GM12864 (cell line): ENCODE measurements at places on chromosomes 5 and 9.

DNA sequence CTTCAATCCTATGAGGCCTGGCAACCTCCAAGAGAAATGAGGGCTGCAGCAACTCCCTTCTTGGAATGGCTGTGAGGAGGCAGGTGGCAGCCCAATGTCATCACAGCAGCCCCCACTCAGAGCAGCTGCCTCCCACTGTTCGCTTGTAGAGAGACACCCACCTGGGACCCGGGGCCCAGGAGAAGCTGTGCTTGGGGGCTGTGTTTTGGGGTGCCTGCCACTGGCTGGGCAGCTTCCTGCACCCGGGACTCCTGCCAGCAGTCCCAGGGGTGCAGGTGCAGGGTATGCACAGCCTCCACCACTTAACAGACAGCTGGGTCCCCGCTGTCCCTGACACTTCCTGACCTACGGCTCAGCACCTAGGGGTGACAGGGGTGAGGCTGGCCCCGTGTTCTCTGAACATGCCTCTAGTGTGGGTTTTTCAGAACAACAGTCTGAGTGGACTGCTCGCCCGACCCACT is 26.2 kb downstream of the NIPAL4 start:
- DNase-seq, result no peak

DNA sequence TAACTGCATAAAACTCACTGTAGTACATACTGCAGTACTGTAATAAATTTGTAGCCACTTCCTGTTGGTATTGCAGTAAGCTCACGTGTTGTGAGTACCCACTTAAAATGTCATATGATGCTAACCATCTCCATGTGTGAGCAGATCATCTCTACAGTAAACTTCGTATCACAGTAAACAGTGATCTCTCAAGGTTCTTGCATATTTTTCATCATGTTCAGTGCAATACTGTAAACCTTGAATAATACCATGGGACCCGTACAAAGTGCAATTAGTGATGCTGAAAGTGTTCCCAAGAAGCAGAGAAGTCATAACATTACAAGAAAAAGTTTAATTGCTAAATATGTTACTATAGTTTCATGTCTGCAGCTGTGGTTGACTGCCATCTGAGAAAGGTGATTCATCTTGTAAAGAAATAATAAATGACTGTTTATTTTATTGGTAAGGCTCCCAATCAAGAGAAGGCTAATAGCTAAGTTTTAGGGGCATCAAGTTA is 253.8 kb upstream of the POU5F2 start:
- DNase-seq, result no peak

DNA sequence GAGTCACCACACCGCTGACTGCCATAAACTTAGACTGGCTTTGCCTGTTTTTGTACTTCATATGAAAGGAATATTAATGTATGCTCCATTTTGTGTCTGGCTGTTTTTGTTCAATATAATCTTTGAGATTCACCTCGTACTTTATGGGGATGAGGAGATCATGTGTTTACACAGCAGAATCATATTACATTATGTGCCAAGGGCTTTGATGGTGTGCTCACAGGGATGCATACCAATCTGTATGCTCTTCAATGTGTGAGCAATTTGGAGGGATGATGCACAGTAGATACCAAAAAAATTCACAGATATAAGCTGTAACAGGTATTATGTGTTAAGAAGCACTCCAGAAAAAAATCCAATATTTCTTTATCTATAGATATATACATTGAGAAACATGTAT is 113.7 kb downstream of the GABRB2 start:
- DNase-seq, result no peak

DNA sequence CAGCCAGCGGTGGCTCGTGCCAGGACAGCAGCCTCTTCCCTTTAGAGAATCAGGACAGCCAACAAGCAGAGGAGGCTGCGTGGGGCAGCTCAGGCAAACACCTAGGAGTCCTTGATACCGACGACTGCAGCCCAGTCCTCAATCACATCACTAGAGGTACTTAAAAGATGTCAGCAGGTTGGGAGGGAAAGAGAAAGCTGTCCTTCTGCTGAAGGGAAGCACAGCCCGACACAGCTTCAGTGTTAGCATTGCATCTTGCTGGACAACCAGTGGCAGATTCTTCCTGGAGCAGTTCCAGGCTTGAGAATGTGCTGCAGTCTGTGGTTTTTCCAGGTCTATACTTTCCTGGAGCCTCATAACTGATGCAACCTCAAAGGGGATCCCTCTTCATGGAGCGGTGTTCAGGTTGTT is 230.5 kb downstream of the SYK start:
- DNase-seq, result no peak

DNA sequence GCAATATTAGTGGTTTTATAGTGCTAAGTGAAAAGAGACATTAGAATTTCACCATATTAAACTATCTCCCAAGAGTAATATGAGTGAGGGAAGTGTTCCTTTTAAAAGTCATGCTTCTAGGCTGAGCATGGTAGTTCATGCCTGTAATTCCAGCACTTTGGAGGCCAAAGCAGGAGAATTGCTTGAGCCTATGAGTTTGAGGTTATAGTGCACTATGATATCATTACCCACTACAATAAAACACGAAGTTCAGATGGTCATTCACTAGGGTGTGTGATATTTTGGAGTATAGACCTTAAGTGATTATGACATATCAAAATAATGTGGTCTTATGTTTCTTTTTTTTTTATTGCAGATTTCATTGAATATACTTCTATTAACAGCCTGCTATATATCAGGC is 6.7 kb downstream of the KIF2A start:
- no peak for DNase-seq

- peak; percentile 36 for DNase-seq
These were observed 17.9 kb downstream of the HSD17B4 start for GRCh38 chr5:119470105-119470763.
